ENCODE measurements at places on chromosomes 16 and 17. TPM values are rescaled to one million over a fixed set of nuclear protein-coding genes. Genes with fewer than 3 reads are reported as not detected.

- peak; percentile 13 for DNase-seq
Measured at GRCh38 chr16:85798901-85799496, 345 bp downstream of the EMC8 start.

- no peak for DNase-seq
Measured at GRCh38 chr16:50396761-50397535, 28.2 kb upstream of the BRD7 start.

DNA sequence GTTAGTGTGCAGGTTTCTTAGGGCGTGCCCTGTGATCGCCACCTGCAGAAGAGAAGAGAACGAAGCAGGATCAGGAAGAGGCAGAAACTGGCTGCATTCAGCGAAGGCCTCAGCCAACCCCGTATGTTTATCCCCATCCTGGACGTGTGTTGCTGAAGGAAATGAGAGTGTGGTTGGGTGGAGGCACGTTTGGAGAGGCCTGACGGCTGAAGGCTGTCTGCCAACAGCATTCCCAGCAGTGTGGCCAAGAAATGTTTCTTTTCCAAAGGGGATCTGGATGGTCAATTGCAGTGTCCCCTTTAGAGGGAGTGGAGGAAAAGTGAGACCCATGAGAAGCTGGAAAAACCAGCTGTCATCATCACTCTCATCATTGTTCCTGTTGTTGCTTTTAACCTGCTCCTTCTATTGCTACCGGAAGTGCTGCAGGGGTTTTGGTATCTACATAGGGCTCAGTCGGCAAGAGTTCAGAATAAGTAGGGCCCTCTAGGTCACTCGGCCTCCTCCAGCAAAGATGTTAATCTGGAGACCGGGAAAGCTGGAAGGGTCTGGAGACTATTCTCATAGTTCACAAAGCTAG, 46.5 kb upstream of the SLC47A1 start:
- DNase-seq, result peak; percentile 74

DNA sequence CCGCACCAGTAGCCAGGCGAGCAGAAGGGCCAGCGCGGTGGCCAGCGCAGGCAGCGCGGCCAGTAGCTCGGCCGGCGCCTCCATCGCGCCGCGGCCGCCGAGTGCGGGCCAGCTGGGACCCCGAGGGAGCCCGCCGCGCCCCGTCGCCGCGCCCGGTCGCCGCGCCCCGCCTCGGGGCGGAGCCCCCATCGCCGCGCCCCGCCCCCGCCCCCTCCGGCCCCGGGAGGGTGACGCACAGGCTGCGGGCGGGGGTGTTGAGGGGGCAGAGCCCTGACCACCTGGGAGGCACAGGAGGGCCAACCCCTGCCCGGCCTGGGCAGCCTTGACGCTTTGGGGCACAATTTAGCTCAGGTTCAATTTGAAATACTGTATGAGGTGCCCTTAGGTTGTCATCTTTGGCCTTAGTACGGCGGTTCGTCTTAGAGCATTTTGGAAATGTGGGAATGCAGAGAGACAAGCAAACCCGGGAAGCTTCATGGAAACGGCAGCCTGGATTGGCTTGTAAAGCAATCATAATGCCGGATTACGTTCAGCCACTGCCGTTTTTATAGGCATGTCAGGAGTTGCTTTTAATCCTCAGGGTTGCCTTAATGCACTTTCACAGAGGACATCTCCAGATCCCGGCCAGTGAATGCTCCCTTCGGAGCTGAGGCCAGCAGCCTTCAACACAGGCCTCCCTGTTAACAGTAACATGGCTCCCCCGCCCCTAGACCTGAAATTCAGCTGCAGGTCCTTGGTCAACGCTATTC, at the start of gene MXRA7:
TSS of gene MXRA7 (minus strand) at position 103 of the 749 bp plus-strand sequence. CDS start at position 84, 19 bp downstream.
- DNase-seq, result no peak

DNA sequence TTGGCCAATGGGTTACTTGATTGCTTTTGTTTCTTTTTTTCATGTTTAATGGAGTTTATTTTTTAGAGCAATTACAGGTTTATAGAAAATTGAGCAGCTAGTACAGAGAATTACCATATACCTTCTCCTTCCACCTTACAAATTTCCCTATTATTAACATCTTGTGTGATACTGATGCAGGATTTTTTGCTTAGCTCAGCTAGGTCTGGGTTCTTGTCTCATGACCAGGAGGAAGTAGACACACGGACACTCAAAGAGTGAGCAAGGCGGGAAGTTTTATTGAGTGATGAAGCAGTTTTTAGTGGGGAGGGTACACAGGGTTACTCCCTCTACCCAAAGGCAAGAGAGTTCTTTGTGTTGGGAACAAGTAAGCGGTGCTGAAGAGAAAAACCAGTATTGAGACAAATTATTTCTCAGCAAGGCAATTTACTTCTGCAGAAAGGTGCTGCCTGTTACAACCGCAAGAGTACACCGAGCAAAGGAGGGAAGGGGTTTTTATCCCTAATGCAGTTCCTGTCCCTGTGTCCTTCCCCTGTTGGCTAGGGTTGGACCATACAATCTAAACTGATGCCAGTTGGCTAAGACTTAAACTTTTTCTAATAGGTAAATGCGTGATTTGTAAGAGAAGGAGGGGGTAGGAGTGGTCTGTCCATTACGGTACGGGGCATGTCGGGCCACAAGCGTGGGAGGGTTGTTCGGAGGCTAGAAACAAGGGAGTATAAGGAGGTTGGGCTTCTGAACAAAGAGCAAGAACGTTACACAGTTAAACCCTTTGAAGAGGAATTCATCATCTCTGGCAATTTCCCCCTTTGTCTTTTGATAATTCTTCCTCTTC, 26.9 kb downstream of the SEC14L1 start:
- DNase-seq, result no peak

DNA sequence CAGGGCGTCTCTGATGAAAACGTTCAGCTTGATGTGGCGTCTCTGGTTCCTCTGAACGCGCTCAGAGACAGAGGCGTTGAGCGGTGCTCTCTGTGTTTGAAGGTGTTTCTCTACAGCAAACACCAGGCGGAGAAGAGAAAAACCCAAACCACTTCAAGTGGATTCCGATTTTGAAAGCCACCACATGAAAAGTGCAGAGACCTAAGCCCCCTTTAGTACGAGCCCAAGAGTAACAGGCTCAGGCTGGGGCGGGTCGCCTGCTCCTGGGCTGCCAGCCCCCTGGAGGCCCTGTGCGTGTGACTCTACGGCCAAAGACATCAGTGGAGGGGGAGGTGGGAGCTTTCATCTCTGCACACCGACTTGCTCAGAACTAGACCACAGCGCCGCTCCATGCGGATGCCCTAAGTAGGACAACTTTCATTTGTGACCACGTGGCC, 328.4 kb downstream of the MAF start:
- DNase-seq, result no peak

GRCh38 chr17:65850486-65850885, 289.0 kb upstream of the AXIN2 start:
- peak; percentile 20 for DNase-seq

GRCh38 chr17:46772475-46773220, 45.8 kb downstream of the WNT3 start:
- no peak for DNase-seq

DNA sequence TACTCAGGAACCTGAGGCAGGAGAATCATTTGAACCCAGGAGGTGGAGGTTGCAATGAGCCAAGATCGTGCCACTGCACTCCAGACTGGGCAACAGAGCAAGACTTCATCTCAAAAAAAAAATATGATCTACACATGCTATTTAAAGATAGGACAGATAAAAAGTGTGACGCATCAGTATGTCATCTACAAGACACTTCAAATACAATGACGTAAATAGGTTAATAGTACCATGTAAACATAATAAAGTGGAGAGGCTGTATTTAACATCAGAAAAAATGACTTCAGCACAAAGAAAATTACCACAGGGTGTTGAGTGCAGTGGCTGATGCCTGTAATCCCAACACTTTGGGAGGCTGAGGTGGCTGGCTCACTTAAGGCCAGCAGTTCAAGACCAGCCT, 20.2 kb downstream of the ZNF778 start:
- DNase-seq, result no peak

GRCh38 chr17:29246628-29247027, at the start of gene CRYBA1:
CRYBA1 (plus strand) TSS chr17:29246859; CDS start chr17:29246864, 5 bp downstream.
- DNase-seq, result no peak

GRCh38 chr16:48971571-48972077, 310.0 kb downstream of the CBLN1 start:
- no peak for DNase-seq

- no peak for DNase-seq
Measured at GRCh38 chr17:76631821-76632565, 11.6 kb downstream of the ST6GALNAC1 start.

DNA sequence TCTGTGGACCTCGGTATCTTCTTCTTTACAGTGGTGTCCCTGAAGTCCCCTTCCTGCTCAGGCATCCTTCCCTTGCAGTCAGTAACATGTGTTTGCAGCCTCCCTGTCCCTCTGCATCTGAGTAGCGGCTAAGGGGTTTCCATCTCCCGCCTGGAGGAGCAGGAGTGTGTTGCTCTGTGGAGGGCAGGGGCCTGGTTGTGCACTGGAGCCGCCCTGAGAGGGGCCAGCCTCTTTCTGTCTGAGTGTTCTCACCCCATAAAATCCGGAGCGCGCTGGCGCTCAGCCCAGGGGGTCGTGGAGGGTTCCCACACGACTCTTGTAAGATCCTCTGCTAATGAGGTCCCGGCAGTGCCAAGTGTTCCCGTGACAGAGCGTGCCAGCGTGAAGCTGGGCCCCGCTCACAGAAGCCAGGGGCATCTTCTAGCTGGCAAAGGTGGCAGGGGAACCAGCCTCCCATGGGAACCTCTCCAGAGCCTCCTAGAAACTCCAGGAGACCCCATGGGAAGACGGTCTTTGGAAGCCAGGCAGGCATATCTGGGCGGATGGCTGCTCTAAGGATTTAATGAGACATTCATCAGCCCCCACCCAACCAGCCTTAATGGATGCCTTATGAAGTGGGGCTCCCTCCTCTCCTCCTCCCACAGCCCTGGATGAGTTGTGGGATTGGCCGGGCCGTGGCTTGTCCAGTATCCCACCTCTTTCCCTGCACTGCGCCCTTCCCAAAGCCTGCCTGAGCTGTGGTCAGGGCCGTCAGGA, 91.4 kb upstream of the GSE1 start:
- no peak for DNase-seq

- DNase-seq, result no peak
Measured at GRCh38 chr17:80836971-80837481, 154.6 kb upstream of the CHMP6 start.

GRCh38 chr16:30808146-30808545, 21.1 kb upstream of the ZNF629 start:
- no peak for DNase-seq

DNA sequence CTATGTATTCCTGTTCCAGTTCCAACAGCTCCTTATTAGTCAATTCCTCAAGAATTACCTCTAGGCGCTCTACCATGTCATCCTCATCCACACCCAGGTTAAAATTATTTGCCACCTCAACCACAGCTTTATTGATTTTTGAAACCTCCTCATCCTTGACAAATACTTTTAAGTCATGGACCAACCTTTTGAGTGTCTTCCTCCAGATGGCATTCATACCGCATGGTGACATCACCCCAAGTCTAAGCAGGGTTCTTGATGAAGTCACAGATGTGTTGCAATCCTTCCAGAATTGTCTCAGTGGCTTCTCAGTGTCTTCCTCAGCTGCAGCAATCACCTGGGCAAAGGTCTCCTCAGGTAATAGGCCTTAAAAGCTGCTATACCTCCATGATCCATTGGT, 40.1 kb downstream of the BCL7C start:
- no peak for DNase-seq

DNA sequence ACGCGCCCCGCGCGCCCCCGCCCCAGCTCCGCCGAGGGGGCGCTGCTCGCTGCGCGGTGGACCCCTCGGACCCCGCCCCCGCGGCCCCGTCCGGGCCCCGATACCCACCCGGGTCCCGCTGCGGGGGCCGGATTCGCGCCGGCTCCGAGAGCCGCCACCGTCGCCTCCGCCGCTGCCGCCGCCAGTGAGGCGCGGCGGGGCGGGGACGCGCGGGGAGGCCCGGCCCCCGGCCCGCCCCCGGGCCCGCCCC, at the start of gene TBC1D16:
TSS of gene TBC1D16 (minus strand) at position 186 of the 250 bp plus-strand sequence. CDS start 22,325 bp downstream, outside the sequence.
- no peak for DNase-seq

DNA sequence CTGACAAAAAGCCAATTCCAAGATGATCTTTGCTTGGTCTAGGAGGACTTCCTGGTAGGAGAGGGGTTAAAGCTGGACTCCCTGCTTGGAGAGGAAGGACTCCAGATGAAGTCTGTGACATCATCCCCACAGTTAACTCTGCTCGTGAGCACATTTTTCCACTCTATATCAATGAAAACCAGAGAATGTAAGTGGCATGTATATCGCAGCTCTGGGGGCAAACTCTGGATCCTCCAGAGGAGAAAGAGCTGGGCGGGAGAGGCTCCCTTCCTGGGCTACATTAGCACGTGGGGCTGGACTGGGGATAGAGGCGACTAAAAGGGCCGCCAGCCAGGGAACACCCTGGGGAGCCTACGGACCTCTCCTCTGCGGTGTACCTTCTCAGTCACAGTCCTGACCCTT, 34.1 kb downstream of the HIC1 start:
- DNase-seq, result peak; percentile 79

GRCh38 chr17:75073618-75074047, 14.1 kb upstream of the SLC16A5 start:
- no peak for DNase-seq

DNA sequence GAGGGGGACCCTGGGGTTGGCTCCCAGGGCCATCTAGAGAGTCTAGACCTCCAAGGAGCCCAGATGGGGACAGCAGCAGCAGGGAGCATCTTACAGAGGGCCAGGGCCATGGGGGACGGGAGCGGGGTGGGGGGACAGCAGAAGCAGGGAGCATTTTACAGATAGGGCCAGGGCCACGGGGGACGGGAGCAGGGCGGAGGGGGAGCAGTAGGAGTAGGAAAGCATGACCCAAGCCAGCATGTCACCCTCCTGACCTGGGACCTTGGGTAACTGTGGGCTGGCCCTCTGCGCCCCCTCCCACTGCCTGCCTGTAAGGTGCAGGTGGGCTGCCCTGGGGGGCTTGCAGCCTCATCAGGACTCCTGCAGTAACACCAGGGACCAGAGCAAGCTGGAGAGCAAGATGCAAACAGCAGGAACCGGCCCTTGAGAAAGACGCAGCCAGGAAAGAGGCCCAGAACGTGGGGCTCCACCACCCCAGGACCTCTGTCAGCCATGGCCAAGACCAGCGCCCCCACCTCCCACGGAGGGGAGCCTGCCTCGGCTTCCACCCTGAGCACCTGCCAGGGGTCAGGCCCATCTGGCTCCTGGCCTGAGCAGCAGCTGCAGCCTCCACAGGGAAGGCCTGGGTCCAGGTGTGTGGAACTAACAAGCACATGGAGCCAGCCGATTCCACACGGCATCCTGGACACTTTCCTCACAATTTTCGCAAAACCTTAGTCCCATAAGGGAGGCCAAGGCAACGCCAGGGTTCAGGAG, 2.4 kb downstream of the ZNF598 start:
- no peak for DNase-seq

DNA sequence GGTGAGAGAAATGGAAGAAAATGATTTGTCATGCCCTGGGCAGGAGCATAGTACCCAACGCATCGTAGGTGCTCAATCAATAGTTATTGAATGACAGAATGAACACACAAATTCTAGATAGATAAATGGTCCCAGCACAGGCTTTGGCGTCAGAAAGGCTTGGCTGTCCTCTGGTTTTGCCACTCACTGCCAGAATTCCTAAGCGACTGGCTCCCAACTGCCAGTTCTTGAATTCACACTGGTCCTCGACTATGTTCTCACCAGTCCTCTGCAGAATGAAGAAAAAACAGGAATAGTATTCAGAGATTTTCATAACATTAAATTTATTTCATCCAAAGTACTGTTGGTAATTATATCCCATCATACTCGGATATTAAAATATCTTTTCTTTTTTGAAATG, 163.1 kb upstream of the NOL11 start:
- DNase-seq, result no peak

KRT27 gene
- polyA plus RNA-seq, result not detected

KCNJ2 gene
- 9.9 TPM for polyA plus RNA-seq

KRTAP1-1 gene
- polyA plus RNA-seq, result not detected

SLC47A1 gene
- polyA plus RNA-seq, result 0.91 TPM

CDH13 gene
- 49.4 TPM for polyA plus RNA-seq

CFAP119 gene
- polyA plus RNA-seq, result 1.9 TPM

Measured in muscle of arm (tissue), 14 donors.